ENCODE measurements at places on chromosomes 5 and 9. TPM values are rescaled to one million over a fixed set of nuclear protein-coding genes. Genes with fewer than 3 reads are reported as not detected.

NR5A1 gene
- not detected for total RNA-seq

DNA sequence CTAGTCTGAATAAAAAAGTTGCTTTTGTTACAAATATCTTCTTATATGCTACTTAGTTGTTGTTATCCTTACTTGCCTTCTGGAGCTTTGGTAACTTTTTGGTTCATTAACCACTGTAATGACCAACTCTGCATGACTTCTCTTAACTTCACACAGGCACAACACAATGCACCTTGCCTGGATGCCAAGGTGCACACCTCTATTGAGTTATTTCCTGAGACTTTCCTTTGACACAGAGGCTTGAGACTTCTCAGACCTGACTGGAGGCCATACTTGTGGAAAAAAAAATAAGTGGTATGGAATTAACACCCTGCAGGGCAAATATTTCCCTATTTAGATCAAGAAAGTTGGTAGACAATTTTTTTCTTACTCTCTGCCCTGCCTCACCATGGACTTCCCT lies 1925.6 kb downstream of the EFNA5 start:
- no peak for DNase-seq

SLC12A7 gene
- 23.5 TPM for total RNA-seq

DNA sequence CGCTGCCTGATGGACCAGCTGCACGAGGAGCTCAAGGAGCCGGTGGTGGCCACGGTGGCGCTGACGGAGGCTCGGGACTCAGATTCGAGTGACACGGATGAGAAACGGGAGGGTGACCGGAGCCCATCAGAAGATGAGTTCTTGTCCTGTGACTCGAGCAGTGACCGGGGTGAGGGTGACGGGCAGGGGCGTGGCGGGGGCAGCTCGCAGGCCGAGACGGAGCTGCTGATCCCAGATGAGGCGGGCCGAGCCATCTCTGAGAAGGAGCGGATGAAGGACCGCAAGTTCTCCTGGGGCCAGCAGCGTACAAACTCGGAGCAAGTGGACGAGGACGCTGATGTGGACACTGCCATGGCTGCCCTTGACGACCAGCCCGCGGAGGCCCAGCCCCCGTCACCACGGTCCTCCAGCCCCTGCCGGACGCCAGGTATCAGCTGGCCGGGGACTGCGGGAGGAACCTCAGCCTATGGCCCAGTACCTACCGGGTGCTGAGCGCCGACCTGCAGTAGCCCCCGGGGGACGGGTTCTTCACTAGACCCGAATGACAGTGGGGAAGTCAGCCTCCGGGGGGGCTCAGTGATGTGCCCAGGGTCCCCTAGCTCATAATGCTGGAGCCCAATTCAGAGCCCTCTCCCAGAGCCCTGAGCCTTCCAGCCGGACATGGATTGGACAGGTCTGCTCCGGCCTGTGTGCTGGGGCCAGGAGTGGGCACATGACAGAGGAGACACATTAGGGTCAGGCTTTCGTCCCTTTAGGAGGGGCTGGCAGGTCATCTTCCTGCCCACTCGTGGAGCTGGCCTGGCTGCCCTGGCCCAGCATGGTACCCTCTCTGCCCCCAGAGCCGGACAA lies 33.0 kb downstream of the USP20 start:
- DNase-seq: no peak

DNA sequence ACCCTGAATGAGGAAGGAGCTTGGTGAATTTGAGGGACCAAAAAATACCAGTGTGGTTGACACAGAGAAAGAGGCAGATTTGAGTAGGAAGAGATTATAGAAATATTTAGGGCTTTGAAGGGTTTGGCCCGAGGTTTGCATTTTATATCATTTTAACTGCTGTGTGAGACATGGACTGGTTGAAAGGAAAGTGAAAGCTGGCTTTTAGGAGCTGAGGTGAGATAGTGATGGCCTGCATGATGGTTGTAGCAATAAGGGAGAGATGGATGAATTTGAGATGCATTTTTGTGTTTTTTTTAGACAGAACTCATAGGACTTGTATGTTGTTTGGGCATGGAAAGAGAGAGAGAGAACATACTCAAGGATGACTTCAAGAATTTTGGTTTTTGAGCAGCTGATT lies 21.7 kb downstream of the FER start:
- no peak for DNase-seq

DNA sequence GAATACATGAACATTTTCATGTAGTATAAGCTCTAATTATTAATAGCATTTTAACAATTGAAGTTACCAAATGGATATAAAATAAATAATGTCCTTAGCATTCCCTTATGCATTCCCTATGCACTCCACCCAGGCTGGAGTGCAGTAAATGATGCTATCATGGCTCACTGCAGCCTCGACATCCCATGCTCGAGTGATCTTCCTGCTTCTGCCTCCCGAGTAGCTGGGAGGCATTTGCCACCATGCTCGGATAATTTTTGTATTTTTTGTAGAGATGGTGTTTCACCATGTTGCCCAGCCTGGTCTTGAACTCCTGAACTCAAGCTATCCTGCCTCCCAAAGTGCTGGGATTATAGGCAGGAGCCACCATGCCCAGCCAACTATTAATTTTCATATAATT lies 184.0 kb downstream of the PBX3 start:
- no peak for DNase-seq

All from sigmoid colon (tissue), 7 donors.